Hypothalamus (tissue), 51 donors: ENCODE measurements at places on chromosomes 16 and 17.

DNA sequence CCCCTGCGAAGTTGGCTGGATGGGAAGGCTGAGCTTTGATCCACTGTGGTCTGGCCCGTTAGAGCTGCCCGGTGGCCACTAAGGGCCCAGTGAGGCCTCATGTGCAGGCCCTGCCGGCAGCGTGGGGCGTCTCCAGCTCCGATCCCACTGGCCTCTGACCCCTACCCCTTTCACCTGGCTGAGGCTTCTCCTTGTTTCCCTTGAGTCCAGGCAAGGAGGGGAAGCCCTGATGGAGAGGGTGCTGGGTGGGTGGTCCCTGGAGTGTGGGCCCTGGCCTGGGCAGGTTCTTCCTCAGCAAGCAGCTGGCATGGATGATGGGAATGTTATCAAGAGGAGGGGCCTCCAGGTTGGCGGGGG is 356.8 kb downstream of the SEC14L1 start:
- DNase-seq, result no peak

- DNase-seq, result no peak
These were observed 69.7 kb upstream of the RPL38 start for GRCh38 chr17:74133740-74134139.

GRCh38 chr17:57788725-57789124 is 43.6 kb upstream of the CCDC182 start:
- DNase-seq, result no peak

GRCh38 chr17:69733171-69734012 is 318.9 kb downstream of the MAP2K6 start:
- no peak for DNase-seq

DNA sequence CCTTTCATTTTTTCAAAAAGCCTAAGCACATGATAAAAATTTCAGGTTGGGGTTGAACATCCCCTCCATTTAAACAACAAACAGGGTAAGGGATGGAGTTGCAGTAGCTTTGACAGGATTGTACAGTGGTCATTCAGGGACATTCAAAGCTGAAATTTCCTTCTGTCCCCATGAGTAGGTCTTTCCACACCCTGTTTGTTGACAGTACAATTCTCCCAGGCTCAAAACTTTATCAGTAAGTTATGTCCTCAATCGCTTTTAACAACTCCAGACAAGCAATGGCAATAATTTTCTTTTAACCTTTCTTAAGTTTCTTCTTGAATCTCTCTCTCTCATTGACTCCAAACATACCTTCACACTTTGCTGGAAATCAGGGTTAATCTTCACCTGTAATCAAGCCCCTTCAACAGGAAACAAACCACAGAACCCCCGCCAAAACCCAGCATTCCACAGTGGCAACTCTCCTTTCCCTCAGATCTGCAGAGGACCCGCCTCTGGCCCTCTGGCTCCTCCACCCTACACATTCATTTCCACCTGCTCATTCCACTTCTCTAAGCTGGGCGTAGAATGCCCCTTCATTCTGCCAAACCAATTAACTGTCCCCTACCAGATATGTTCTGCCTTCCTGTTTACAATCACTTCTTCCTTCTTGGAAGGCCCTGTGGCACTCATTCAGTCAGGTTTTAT is 20.7 kb downstream of the TXNDC11 start:
- DNase-seq, result no peak

- DNase-seq, result no peak
These were observed 1.3 kb downstream of the CDR2 start for GRCh38 chr16:22372882-22373661.

DNA sequence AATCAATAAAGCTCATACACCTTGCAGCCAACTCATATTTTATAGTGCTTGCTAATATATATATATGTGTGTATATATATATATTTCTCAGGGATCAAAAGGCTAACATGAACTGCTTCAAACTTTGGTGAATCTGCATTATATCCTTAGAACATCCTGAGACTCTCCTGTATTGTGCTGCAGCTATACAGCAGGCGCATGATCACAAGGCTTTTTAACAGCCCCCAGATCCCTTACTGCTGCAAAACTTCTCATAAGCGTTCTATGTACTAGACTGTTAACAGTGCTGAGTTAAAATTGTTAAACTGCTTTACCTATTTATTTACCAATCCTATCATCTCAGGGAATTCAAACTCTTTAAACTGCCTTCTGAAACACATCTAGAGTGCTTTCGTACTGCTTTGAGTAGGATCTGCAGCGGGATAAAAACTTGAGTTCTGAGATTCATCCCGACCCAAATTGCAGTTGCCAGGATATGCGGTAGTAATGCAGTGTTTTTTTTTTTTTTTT is 1.3 kb downstream of the GPATCH8 start:
- DNase-seq, result no peak

DNA sequence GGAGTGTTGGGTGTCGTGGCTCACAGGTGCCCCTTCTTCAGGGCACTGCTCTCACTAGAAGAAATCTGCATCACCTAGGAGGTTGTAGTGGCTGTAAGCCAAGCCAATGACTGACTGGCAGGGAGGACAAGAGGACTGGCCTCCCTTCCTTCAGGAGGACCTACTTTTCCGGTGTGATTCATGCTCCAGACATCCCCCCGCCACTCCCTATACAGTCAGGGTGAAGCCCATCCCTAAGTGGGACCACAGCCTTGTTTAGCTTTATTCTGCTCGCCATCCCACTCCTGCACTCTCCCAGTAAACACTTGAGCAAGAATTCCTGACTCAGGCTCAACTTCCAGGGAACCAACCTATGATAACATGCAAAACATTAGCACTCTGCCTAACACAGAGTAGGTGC is 67.0 kb downstream of the PLCG2 start:
- no peak for DNase-seq

- DNase-seq, result no peak
These were observed 4.3 kb downstream of the SDK2 start for GRCh38 chr17:73639932-73640331.

GRCh38 chr16:58411736-58412614 is 19.7 kb downstream of the GINS3 start:
- no peak for DNase-seq

DNA sequence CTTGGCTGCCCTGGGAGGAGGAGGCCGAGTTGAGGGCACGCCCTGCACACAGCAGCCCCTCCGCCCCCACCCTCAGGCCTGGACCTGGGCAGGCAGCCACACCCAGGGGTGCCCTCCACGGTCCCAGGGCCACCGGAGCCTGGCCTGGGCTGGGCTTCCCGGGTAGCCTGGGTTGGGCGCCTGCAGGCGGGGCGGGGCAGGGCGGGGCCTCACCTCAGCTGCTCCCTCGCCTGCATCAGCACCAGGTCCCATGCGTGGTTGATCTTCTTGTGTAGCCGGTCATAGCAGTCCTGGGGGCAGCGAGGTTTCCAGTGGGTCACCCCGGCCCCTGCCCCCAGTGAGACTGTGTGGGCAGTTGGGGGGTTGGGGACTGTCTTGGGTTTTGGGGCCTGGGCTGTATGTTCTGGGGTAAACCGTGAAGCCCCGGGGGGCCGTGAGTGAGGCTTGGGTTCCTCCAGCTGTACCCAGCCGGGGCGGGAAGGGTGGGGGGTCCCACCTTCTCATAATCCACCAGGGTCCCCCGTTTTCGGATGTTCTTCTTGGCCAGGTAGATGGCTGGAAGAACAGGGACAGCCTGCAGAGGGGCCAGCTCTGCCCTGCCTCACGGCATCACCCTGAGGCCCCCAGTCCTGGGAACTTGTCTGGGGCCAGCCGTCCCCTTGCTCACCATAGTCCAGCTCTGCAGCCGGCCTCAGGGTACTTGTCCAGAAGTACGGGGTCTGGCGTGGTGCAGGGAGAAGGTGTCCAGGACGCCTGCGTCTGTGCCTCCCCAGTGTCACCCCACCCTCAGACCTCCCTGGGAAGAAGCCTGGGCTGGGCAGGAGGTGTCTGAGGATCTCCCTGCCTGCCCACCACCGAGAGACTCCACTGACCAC is 2.0 kb downstream of the RGS11 start:
- DNase-seq, result no peak
